Activated CD4-positive, alpha-beta T cell treated with anti-CD3 and anti-CD28 coated beads, Interleukin-10, Interleukin-2, amounts not matched to agents 100 ng/mL and 50 ng/mL, durations not matched to agents 16 hours and 8 hours (primary cell): ENCODE measurements at places on chromosomes 13 and 19.

GRCh38 chr19:6886277-6886897 is 992 bp upstream of the ADGRE1 start:
- no peak for DNase-seq

GRCh38 chr13:74678308-74678965 is 544.2 kb upstream of the KLF12 start:
- no peak for DNase-seq

- no peak for DNase-seq
Observed at GRCh38 chr19:30887042-30887441, 462.2 kb downstream of the TSHZ3 start.

GRCh38 chr19:18098891-18099622 is 1.5 kb downstream of the MAST3 start:
- DNase-seq: no peak

- DNase-seq: peak; percentile 19
Observed at GRCh38 chr19:37763488-37763887, 15.9 kb downstream of the ZNF573 start.

GRCh38 chr19:48137411-48137810 is 26.8 kb upstream of the PLA2G4C start:
- DNase-seq: no peak

GRCh38 chr13:102443249-102443648 is 41.4 kb upstream of the FGF14 start:
- no peak for DNase-seq

GRCh38 chr13:52743988-52744387 is 4.4 kb upstream of the CNMD start:
- no peak for DNase-seq

GRCh38 chr13:87656306-87656705 is 14.9 kb upstream of the SLITRK5 start:
- no peak for DNase-seq

GRCh38 chr19:45955905-45956608 is 17.6 kb downstream of the NOVA2 start:
- DNase-seq: no peak

- no peak for DNase-seq
Observed at GRCh38 chr19:30132343-30133075, 190.5 kb downstream of the URI1 start.

GRCh38 chr13:103066781-103067345 is 646 bp upstream of the SLC10A2 start:
- no peak for DNase-seq

GRCh38 chr19:51796195-51796679 is 1.3 kb downstream of the FPR3 start:
- no peak for DNase-seq

DNA sequence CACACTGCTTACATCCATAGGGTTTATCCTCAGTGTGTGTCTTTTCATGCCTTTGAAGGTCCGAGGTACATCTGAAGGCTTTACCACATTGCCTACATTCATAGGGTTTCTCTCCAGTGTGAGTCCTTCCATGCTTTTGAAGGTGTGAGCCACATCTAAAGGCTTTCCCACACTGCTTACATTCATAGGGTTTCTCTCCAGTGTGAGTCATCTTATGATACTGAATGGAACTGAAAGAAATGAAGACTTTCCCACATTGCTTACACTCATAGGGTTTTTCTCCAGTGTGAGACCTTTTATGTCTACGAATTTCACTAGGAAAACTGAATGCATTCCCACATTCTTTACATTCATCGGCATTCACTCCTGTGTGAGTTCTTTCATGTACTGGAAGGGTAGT is 7.1 kb downstream of the ZNF20 start:
- DNase-seq: no peak

DNA sequence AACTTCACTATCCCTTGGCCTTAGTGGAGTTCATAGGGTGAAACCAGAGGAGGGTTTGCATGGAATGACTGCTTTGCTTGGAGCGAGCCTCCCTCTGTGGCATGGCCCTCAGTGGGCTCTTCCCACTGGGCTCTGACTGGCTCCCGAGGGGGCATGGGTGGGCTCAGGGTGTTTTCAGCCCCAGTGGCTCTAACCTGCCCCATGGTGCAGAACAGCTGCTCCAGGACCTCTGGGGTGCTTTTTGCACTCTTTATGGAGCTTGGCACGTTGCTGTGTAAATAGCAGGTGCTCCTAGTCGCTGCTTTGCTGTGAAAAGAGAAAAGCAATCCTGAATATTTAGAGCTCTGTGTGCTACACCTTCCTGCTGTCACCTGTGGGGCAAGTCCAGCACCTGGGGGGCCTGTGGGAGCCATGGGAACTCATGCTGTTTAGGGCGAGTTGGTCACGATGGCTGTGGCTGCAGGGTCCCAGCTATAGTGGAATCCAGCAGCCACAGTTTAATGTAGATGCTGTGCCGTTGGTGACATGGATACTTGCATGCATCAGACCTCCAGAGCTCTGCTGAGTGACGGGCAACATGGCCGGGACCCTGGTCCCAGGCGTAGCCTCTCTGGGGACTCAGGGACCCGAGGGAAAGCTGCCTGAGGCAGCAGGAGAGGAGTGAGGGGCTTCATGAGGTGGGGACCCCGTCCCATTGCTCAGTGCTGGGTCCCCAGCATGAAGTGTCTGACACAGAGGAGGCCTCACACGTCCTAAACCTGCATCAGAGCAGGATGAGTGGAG is 14.3 kb upstream of the MCF2L start:
- no peak for DNase-seq

DNA sequence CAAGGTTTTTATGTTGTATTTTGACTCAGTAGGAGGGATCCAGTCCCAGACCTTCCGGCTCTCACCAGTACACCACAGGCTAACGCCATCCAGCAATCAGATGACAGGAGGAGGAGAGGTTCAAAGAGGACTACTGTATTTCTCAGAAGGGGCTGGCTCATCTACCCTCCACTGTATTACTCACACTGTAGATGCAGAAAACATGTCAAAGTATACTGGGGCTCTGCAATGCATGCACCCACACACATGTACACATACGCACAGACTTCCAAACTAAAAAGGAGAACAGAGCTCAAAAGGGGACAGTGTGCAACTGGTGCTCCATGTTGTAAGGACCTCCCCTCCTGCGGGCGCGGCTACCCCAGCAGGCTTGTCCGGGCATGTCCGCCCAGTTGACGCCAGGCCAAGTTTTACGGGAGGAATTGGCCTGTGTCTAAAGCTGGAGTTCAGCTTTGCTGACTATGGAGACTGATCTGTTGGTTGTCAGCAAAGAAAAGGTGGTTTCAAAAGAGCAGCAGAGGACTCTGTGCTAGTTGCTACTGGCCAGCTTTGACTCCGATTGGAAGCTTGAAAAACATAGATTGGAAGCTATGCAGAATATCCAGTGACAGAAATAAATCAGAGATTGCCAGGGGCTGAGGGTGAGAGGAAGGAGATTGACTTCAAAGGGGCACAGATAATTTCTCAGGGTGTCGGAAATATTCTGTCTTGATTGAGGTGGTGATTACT is 314.2 kb downstream of the DLEU7 start:
- peak; percentile 18 for DNase-seq

GRCh38 chr13:88857256-88857655 is 1186.1 kb downstream of the SLITRK5 start:
- no peak for DNase-seq

DNA sequence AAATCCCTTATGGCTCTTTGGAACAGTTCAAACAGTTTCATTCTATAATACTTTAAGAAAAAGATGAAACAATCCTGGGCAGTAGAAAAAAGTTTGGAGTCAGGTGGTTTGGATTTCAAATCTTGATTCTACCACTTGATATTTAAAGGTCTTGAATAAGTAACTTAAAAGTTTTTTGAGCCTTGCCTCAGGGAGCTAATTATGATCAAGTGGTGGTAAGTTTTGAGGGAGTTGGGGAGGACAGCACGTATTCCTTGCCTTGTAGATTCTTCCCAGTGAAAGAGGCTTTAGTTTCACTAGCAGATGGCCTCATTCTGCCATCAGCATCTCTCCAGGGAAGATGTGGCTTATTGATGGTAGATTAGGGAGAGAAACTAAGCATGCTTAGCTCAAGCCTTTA is 168.4 kb upstream of the CSNK1A1L start:
- no peak for DNase-seq

DNA sequence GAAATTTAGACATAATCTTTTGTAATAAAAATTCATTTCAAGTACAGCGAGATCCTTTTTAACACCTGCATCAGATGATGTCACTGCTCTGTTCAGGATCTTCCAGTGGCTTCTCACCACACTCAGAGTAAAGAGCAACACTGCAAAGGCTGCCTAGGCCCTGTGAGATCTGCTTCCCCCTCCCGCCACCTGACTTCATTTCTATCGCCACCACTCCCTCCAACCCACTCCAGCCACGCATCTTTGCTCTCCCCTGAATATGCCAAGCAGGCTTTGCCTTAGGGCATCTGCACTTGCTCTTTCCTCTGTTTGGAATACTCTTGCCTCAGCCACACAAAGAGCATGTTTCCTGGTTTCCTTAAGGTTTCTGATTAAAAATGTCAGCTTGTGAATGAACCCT is 58.3 kb downstream of the MBNL2 start:
- DNase-seq: no peak

- DNase-seq: no peak
Observed at GRCh38 chr19:30208436-30209060, 163.6 kb upstream of the ZNF536 start.

- no peak for DNase-seq
Observed at GRCh38 chr13:46639033-46639981, 86.3 kb downstream of the LRCH1 start.

GRCh38 chr19:3345850-3346460 is 20.4 kb upstream of the NFIC start:
- no peak for DNase-seq

- no peak for DNase-seq
Observed at GRCh38 chr13:67844574-67844973, 614.4 kb upstream of the PCDH9 start.

DNA sequence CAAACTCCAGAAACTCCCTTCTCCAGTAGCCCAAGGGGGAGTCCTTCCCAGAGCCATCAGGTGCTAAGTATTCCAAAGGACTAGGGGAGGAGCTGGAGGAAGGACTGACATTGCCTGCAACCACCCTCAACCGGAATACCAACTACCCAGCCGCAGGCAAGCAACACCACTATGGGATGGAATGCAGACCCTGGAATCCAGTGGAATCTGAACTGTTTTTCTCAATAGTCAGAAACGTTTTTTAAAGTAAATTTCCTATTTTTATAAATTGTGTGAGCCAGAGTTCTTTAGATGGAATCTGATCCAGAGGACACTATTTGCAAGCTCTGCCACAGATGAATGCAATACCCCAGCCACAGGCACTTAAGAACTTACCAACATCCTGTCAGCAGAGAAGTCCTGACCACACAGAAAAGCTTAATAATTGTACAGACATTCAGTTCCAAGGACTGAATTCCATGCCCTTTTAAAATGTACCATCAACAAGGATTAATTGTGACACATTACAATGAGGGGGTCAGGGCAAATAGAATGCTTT is 92.1 kb downstream of the USP12 start:
- DNase-seq: no peak

GRCh38 chr19:17754634-17755442 is 3.6 kb downstream of the FCHO1 start:
- no peak for DNase-seq

DNA sequence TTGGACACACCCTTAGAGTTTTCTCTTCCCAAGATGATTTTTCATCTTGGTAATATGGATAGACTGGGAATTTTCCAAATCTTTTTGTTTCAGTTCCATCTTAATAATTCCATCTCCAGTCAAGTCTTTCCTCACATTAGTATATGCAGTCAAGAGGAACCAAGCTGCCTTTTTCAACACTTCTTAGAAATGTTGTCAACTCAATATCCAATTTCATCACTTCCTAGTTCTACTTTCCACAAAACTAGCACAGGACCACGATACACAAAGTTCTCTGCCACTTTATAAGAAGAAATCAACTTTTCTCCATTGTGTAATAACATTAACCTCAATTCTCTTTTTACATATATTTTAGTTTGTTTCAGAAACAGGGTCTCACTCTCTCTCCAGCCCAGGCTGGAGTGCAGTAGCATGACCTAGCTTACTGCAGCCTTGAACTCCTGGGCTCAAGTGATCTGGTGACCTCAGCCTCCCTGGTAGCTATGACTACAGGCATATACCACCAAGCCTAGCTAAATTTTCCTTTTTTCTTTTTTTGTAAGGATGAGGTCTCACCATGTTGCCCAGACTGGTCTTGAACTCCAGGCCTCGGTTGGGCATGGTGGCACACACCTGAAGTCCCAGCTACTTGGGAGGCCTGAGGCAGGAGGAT is 15.5 kb downstream of the ZNF443 start:
- no peak for DNase-seq

GRCh38 chr19:55252760-55253663 is 5.8 kb downstream of the PPP6R1 start:
- DNase-seq: peak; percentile 25

- DNase-seq: peak; percentile 87
Observed at GRCh38 chr19:35545855-35546381, 492 bp downstream of the TMEM147 start.

- DNase-seq: no peak
Observed at GRCh38 chr19:34505321-34506025, 23.9 kb downstream of the WTIP start.

DNA sequence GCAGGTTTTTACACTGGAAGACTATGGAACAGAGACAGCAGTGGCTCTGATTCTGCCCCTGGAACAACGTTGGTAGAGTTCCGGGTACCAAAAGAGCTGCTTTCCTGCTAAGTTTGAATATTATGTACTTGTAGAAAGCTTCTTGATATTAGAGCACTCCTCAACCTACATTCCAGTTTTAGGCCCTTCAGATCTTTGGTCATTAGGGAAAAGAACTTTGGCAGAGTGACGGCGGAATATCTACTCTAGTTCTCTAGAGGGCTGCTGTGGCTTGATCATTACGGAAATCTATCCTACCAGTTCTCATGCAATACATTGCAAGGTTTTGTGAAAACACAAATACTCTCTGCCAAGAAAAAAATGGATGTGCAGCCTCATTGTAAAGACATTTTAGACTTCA is 415.7 kb downstream of the DIAPH3 start:
- DNase-seq: no peak

GRCh38 chr13:29802621-29803020 is 47.8 kb downstream of the UBL3 start:
- no peak for DNase-seq

GRCh38 chr19:14390548-14390947 is 9.3 kb downstream of the ADGRE5 start:
- DNase-seq: no peak

GRCh38 chr19:45476304-45476703 is 8.5 kb downstream of the FOSB start:
- no peak for DNase-seq

GRCh38 chr13:28831117-28831516 is 11.0 kb downstream of the MTUS2 start:
- no peak for DNase-seq

GRCh38 chr19:18436671-18437490 is 1.1 kb downstream of the ISYNA1 start:
- DNase-seq: peak; percentile 80

DNA sequence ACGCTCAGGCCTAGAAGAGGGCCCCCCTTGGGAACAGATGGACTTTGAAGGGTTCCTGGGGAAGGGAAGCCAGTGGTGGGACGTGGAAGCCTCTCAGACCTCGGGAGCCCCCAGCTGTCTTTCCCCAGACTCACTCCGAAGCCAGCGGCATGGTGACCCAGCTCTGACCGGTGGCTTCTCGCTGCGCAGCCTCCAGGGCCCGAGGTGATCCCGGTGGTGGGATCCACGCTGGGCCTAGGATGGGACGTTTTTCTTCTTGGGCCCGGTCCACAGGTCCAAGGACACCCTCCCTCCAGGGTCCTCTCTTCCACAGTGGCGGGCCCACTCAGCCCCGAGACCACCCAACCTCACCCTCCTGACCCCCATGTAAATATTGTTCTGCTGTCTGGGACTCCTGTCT is 24.6 kb downstream of the HPN start:
- DNase-seq: no peak
